ENCODE measurements at places on chromosomes 12 and 14.
A peak's percentile ranks its signal among the peaks of the same experiment; 100 is the strongest.

- no peak for DNase-seq
Measured at GRCh38 chr12:125149160-125150108, 84.2 kb downstream of the AACS start.

GRCh38 chr12:12349711-12350665 lies at the start of gene MANSC1:
Gene MANSC1 (minus strand): TSS chr12:12350242. CDS start chr12:12343314, 6,928 bp downstream.
- DNase-seq: peak; percentile 74

DNA sequence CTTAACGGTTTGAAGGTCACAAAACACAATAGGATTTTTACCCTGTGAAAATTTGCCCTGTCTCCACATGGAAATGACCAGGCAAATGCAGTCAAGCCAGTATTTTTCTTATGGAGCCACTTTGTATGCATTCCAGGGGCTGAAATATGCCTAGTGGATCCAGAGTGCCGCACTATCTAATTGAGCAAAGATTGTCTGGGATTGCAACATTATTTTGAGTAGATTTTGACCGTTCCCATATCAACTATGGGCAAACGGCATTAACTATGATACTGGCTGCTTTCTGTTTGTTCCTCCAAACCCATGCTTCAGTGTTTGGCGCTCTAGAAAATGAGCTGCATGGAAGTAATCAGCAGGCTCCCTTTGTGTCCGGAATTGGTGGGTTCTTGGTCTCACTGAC lies 223.0 kb downstream of the BTG1 start:
- no peak for DNase-seq

DNA sequence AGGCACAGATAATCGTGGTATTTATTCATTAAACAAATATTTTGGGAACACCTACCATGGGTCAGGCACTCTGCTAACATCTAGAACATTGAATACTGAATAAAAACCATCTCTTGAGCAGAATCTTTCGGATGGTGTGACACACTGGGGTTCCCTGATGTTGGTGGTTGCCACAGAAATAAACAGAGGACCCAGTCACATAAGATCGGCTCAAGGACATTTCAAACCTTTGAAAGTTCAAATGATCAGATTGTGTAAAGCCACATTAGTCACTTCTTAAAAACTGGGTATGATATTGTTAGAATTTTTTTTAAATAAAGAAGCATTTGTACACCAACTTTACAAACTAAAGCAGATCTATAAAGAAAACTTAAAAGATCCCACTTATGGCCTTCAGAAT lies 39.0 kb downstream of the NR1H4 start:
- DNase-seq: no peak

- no peak for DNase-seq
Measured at GRCh38 chr12:105278043-105278697, 42.2 kb upstream of the APPL2 start.

DNA sequence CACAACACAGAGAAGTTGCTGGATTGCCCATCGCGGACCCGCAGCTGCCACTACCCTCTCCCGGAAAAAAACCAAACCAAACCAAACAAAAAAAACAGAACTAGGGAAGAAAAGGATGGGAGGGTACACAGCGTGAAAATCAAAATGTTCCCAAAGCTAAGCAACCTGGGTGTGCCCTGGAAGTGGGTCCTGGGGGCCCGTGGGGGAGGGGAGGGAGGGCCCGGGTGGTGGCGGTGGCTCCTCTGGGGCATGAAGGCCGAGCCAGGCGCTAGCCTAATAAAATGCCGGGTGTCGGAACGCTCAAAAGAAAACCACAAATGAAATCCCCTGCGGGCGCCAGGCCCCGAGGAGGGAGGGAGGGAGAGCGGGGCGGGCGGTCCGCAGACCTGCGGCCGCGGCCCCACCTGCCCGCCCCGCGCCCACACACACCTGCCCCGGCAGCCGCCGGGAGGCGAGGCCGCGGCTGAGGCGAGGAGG lies 787 bp downstream of the HECTD4 start:
- DNase-seq: peak; percentile 40

DNA sequence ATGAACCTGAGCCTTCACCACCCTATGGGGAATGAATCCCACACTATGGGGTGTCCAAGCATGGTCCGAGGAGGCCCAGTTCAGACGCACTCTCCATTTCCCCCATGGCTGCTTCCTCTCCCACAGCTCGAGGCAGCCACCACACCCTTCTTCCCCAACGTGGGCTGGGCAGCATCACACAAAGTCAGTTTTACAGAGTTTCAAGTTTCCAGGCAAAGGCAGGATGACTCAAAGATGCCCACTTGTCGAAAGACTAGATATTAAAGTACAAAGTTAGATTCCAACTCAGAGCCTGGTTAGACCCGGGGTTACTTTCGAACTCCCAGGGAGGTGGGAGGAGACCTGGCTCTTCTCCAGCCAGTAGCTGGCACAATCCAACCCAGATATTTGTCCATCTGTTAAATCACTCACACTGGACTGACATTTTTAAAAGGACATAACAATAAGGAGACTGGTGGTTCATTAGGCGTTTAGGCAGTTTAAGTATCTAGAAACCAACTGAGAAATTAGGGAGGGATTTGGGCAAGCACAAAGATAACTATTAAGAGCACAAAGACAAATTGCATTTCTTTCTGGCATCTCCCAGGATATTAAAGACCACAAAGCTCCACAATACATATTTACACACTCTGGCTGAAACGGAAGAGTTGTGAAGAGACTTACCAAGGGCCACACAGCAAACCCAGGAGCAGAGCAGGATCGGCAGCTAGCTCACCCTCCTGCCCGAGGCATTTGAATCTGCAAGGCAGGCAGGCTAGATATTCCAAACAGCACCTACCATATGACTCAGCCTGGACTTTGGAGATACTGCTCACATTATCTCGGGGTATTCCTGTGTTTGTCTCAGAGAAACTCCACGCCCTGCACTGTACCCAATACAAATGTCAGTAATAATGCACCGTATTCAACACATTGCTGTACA lies 34.8 kb downstream of the TMCC3 start:
- DNase-seq: peak; percentile 55

GRCh38 chr12:48145981-48146380 lies 11.3 kb downstream of the ASB8 start:
- no peak for DNase-seq

DNA sequence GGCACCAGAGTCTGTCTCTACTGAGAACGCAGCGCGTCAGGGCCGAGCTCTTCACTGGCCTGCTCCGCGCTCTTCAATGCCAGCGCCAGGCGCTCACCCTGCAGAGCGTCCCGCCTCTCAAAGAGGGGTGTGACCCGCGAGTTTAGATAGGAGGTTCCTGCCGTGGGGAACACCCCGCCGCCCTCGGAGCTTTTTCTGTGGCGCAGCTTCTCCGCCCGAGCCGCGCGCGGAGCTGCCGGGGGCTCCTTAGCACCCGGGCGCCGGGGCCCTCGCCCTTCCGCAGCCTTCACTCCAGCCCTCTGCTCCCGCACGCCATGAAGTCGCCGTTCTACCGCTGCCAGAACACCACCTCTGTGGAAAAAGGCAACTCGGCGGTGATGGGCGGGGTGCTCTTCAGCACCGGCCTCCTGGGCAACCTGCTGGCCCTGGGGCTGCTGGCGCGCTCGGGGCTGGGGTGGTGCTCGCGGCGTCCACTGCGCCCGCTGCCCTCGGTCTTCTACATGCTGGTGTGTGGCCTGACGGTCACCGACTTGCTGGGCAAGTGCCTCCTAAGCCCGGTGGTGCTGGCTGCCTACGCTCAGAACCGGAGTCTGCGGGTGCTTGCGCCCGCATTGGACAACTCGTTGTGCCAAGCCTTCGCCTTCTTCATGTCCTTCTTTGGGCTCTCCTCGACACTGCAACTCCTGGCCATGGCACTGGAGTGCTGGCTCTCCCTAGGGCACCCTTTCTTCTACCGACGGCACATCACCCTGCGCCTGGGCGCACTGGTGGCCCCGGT lies at the start of gene PTGDR:
Gene PTGDR, plus strand, starts transcription at position 198 of the 778 bp plus-strand sequence. Its CDS starts 117 bp downstream, at position 315.
- DNase-seq: no peak

DNA sequence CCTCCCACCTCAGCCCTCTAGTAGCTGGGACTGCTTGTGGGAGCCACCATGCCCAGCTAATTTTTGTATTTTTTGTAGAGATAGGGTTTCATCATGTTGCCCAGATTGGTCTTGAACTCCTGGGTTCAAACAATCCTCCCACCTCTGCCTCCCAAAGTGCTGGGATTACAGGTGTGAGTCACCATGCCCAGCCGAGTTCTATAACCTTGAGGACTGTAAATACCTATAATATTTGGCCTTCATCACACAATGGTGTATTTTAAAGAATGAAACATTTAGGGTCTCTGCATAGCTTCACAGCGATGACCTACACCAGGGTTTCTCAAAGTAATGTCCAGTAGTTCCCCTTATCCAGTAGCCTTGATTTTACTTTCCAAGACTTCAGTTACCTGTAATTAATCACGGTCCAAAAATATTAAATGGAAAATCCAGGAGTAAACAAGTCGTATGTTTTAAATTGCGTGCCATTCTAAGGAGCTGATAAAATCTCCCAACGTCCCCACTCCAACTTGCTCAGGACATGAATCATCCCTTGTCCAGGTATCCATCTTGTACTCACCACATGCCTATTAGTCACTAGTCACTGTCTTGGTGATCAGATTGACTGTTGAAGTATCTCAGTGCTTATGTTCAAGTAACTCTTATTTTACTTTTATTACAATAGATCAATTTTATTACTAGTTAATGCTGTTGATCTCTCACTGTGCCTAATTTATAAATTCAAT lies 368.2 kb downstream of the BTG1 start:
- no peak for DNase-seq

GRCh38 chr12:2380946-2381345 lies 328.2 kb downstream of the CACNA1C start:
- DNase-seq: no peak

- DNase-seq: no peak
Measured at GRCh38 chr12:127944211-127944899, 322.6 kb upstream of the TMEM132C start.

DNA sequence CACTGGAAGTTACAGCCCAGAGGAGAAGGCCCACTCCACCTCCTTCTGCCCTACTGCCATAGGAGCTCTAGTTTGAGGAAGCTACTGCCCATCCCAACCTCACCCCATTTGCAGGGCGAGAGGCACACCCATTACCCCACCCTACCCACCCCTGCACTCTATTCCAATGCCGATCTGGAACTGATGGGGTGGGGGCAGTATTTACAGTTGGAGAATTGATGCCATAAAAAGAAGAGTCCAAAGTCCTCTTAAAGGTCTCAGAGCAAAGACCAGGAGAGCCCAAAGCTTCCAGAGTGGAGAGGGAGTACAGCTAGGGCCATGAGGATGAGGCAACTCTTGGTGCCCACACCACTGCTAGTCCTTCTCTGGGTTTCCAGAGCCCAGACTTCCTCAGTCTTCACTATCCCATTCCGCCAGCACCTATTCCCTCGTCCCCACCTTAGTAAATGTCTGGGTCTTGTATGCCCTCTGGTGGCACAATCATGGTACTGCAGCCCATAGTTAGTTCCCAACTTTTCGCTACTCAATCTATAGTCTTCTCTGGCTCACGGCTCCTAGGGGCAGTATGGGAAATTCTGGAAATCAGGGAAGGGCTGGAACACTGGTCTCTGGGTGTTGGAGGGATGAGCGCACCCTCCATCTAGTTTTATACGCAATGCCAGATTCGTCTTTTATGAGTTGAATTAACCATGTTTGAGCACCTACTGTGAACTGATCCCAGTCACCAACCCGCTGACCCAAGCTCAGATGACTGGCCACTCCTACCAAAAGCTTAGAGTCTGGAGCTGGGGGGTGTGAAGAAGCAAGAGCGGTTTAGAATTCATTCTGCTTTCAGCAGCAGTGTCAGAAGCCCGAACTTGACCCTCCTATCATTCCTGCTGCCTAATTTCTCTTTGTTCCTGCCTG lies 6.9 kb upstream of the ADCY6 start:
- peak; percentile 72 for DNase-seq

DNA sequence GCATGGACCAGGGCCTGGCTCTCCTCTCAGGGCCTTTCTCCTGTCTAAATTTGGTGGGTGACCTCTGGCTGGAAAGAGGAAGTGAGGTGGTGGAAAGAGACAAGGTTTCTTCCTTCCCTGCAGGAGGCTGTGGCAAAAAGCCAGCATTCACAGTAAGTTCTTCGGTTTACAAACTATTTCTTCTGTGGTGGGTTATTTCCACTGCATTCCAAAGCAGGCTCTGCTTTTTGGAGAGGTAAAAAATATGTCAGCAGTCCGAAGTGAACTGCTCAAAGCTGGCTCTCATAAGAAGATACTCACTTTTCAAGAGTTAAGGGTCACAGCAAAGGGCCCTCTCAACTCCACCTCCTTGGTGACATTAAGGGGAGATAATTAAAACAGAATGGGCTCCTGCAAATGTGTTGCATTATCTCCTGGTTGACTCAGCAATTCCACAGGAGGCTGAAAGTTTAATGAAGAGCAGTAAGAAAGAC lies 48.9 kb upstream of the POC1B start:
- DNase-seq: peak; percentile 65

- no peak for DNase-seq
Measured at GRCh38 chr14:42687421-42687820, 1080.7 kb downstream of the LRFN5 start.

GRCh38 chr12:40622246-40622838 lies 69.9 kb upstream of the CNTN1 start:
- peak; percentile 60 for DNase-seq

GRCh38 chr12:12039897-12040296 lies 30.8 kb upstream of the BCL2L14 start:
- DNase-seq: no peak

- DNase-seq: no peak
Measured at GRCh38 chr12:4009979-4010704, 136.9 kb upstream of the PARP11 start.

- DNase-seq: peak; percentile 12
Measured at GRCh38 chr12:103840462-103840875, 565 bp downstream of the NT5DC3 start.

DNA sequence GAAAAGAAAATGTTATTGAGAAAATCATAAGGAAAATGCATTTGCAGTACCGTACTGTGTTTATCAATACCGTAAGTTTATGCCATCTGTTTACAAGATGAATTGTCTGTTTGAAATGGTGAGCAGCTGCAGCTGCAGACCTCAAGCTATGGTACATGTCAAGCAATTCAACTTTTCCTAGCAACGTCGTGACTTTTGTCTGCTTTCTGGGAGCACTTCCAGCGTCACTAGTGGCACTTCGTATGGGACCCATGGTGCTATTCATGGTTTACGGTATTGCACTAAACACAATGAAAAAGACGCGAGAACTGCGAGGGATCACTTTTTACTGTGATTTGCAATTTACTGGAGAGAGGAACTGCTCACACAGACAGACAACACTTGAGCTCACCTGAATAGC lies 160.8 kb downstream of the UNC79 start:
- DNase-seq: no peak

GRCh38 chr14:69291891-69292561 lies 32.1 kb downstream of the GALNT16 start:
- DNase-seq: no peak

DNA sequence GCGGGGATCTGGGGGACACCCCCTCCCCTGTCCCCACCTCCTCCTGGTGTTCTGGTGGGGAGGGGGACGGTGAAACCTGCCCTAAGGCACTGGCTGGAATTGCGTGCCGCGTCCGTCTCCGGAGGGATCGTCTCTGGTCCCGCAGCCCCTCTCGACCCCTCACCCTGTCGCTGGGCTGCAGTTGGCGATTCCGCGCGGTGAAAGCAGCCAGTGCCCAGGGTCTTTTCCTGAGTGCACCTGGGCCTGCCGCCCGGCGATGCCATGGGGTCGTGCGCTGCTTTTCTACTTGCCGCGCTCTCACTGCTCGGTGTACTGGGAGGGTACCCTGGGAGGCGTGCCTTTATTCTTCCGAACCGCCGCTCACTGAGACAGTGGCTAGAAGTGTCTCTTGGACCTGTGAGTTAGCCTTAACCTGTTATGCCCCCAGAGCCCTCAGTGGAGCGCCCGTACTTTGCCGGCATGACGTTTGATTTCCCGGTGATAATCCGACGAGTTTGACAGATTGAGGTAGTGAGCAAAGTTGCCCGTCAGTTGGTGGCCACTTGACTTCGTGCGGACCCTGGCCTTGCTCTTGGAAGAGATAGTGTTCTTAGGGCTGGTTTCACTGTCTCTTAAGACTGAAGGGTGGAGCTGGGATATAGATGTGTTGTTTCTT lies 788 bp downstream of the SFSWAP start:
- no peak for DNase-seq

Measured in thyroid gland (tissue), 4 donors.